ENCODE measurements at places on chromosomes 2 and 18. TPM values are rescaled to one million over a fixed set of nuclear protein-coding genes. Genes with fewer than 3 reads are reported as not detected.

Gene ATP5F1A
- polyA plus RNA-seq: 320 TPM

Gene ARHGAP15
- 5.9 TPM for polyA plus RNA-seq

GRCh38 chr2:158932131-158932645 is 36.3 kb upstream of the TANC1 start:
- DNase-seq: no peak

DNA sequence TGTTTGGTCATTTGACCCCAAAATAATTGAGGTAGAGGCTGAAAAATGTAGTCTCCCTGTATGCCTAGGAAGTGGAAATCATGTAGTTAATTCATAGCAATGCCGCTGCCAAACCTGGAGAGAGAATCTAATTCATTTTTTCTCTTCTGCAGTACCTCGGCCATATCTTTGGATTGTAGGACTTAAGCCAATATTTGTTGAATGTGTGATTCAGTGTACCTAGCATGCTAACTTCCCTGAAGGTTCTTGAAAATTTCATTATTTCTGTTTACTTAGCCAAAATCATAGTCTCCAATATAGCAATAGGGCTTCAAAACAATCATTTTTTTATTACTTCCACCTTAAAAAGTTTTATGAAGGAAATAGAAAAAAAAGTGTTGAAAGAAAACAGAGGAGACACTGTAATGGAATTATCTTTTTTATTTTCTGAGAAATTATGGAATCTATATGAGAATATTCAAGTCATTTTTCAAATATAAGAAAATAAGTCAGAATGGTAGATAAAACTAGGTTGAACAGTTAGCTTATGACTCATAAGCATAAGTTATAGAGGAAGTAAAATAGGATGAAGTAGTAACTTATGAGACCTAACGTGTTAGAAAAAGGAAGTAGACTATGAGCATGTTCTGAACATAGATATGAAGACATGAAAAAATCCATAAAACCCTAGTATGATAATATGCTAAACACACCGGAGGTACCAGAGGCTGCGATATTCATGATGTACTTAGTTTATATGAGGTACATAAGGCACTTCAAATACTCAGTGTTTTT is 35.2 kb upstream of the CDH19 start:
- peak; percentile 8 for DNase-seq

DNA sequence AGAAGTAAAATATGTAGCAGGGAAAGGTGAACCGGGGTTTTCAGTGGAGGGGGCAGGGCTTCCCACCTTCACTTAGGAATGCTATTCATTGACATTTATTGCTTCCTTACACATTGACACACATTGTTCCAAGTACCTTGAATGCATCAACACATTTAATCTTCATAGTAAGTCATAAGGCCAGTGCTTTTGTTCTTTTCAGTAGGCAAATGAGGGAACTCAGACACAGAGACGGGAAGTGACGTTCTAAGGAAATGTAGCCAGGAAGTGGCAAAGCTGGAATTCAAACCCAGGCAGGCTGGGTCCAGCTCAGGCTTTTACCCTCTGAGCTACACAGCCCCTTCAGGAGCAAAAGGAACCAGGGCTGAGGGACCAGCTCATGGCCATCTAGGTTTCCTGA is 20.7 kb downstream of the BMP10 start:
- no peak for DNase-seq

DNA sequence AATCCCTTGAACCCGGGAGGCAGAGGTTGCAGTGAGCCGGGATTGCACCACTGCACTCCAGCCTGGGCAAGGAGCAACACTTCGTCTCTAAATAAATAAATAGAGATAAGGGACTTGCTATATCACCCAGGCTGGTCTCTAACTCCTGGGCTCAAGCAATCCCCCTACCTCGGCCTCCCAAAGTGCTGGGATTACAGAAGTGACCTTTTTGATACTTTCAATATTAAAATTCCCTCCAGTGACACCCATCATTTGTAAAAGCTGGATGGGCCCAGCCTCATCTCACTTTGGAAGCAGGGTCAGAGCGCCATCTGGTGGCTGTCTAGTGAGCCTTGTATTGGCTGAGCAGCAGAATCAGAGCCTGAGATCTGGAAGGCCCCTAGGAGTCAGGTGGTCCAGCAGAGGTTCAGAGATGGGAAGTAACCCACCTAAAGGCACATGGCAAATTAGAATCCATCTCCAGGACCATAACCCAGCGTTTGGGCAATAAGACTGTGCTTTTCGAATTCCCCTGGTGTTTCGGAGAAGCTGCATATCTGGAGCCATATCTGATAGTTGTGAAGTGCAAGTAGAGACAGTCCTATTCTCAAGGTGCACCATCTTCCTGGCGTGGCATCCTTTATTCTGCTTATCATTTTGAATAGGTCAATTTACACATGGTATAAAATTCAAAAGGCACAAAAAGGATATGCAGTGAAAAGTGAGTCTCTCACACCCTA is 18.3 kb upstream of the SLC35F6 start:
- DNase-seq: peak; percentile 88

All from lung (tissue), 17 donors.